ENCODE measurements at places on chromosomes 13 and 19.

- no peak for DNase-seq
Measured at GRCh38 chr13:42420304-42420703, 148.4 kb downstream of the AKAP11 start.

DNA sequence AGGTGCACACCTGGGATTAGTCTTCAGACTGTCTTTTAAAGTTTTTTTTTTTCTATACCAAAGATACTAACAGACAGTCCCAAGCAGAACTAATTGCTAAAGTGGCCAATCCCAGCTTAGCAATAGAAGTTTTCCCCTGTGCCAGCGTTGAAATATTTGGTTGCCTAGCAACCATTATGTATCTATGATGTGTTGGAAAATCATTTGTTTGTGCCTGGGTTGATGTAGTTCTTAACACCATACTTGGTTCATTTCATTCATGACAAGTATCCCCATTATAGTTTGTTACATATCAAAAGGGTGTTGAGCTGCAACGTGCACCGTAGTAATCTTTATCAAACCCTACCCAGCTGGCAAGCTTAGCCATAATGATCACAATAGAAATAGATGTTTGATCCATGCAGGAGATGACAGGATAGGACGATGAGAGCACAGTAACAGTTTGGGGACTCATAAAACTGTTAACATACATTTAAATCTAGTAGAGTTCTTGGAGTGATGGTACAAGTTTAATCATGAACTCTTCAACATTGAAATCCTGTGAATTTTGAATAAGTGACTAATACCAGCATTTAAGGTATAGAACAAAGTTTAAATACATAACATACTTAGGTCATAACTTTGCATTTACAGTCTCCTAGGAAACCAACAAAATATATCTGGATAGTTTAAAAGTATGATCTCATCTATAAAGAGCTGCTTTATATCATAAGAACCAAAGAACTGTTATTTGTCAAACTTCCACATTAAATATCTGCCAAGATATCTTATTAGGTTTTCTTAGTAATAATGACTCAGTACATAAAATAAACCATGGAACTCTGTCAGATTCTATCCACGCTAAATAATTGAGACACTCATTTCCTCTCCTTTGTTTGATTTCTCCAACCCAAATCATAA lies 73.4 kb downstream of the MBNL2 start:
- DNase-seq, result no peak

DNA sequence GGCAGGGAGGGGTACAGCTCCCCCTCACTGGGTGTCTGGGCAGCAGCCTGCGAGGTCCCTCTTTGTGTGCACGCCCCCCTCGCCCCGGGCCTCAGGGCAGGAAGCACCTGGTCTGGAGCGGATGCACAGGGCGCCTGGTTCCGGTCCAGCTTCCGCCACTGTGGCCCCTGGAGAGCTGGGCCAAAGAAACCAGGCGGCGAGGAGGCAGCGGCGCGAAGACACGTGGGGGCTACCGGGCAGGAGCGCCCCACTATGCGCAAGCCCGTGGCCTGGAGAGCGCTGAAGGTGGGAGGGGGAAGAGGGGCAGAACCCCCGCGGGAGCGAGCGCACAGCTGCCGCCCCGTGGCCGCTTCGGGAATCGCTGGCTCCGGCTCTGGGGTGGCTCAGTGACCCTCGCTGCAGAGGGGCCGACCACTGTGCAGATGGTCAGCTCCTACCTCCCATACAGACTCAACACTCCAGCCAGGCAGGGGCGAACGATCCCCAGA lies 1.7 kb upstream of the LYL1 start:
- peak; percentile 60 for DNase-seq

GRCh38 chr13:50414640-50415039 lies 399.4 kb downstream of the KCNRG start:
- DNase-seq, result no peak

DNA sequence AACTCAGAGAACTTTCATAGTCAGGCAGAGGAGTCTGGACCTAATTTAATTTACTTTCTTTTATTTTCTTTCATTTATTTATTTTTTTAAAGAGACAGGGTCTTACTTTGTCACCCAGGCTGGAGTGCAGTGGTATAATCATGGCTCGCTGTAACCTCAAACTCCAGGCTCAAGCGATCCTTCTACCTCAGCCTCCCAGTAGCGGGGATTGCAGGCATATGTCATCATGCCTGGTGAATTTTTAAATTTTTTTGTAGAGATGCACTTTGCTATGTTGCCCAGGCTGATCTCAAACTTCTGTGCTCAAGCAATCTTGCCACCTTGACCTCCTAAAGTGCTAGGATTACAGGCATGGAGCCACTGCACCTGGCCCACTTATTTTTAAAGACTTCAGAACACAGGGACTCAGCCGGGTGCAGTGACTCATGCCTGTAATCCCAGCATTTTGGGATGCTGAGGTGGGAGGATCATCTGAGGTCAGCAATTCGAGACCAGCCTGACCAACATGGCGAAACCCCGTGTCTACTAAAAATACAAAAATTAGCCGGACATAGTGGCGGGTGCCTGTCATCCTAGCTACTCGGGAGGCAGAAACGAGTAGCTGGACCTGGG lies 50.6 kb downstream of the KLF5 start:
- no peak for DNase-seq

DNA sequence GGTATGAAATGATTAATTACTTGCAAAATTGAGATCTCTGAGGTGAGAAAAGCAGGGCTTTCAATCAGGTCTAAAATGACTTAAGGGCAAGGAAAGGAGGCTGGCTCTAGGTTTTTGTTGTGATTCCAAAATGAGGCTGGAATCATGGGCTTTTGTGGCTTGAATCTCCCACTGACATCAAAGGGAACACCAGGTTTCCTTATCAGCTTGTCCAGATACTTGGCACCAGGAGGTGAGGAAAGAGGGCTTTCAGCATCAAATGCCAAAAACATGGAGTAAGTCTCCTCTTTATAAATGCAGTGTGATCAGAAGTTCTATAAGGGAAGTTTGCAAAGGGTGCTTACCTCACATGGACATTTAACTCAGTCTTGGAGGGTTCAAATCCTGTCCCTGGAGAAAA lies 402.3 kb downstream of the NDFIP2 start:
- DNase-seq, result no peak
